Gastrocnemius medialis (tissue), 4 donors: ENCODE measurements at places on chromosomes 7 and 10. TPM values are rescaled to one million over a fixed set of nuclear protein-coding genes. Genes with fewer than 3 reads are reported as not detected.

- no peak for DNase-seq
Observed at GRCh38 chr10:21509341-21510240, 15.9 kb downstream of the SKIDA1 start.

DNA sequence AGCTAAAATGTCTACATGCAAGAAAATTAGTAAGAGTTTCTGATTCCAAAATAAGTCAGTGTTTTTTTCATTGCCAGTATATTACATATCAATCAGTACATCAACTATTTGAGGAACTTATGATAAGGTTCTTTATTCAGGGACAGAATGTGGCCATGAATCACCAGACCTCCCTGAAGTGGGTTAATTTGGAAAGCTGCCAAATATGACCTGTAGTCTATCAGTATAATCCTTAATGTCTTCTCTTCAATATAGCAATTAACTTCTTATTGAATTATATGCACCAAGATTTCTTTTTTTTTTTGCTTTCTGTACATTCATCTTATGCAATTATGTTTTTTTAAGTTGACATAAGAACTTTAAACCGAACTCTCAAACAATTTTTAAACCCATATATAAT, 714.5 kb upstream of the POT1 start:
- no peak for DNase-seq

DNA sequence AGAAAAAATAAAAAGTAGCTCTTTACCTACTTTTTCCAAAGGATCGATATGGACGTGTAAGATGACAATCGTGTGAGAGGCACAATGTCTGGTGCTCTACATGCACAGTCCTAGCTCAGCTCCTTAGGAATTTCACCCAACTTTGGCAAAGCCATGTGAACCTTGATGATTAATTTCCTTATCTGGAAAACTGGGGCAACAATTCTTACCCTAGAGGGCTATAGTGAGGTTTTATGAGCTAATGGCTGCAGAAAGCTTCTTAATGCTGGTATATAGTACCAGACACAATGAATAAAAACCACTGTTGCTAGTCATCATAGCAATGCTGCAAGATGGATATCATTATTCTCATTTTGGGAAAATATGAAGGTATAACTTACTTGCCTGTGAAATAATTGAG, 202.7 kb downstream of the PARD3 start:
- DNase-seq = no peak

GRCh38 chr10:133164816-133165555, 5.0 kb downstream of the KNDC1 start:
- DNase-seq = no peak

The ZNF117 gene
- total RNA-seq = 1.9 TPM

GRCh38 chr10:80498833-80499741, 38.6 kb upstream of the SH2D4B start:
- DNase-seq = peak; percentile 92
